ENCODE measurements at places on chromosomes 4 and X.

DNA sequence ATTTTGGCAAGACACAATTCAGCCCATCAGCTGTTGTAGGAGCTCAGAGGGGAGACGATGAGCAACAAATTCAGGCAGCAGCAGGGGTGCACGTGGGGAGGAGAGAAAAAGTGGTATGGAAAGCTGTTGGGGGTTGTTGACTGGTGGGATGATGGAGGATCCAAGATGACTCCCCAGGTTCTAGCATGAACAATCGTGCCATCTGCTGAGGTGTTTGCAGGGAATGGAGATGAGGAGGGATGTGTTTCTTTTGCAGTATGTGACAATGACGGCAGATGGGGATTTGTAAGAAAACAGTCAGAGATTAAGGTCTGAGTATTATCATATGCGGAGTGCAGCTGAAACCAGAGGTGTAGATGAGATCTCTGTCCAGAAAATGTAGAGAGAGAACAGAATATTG lies 63.3 kb downstream of the SEL1L3 start:
- no peak for DNase-seq

DNA sequence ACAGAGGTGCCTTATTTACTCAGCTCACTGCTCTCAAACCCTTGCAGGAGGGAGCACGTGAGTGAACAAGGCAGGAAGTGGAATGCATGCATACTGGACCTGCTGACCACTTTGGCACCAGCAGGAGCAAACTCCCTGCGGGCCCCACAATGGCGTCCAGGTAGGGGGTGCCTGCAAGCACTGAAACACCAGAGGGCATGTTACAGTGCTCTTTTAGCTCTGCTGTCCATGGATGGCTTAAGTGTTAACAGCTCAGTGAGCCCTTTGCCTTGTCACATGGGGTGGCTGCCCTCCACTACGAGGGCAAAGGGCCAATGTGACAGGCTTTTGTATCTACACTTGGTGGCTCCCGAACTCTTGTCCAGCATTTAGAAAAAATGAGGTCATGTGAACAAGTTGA lies 199.5 kb upstream of the UGT8 start:
- no peak for DNase-seq

- DNase-seq: no peak
Observed at GRCh38 chr4:157576671-157577217, 356.2 kb downstream of the GRIA2 start.

DNA sequence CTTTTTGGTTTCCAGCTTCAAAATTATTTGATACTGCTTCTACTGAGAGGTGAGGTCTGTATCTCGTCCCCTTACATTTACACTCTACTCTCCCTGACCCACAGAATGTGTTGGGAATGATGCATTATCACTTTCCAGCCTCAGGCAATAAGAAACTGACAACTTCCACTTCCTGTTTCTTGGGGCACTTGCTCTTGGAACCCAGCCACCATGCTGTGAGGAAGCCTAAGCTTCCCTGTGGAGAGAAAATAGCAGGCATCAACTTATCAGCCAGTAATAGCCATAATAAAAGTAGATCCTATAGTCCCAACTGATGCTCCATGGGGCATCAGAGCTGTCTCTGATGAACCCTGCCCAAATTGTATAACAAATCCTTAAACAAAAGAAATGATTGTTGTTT lies 32.6 kb downstream of the RELL1 start:
- DNase-seq: no peak

- DNase-seq: no peak
Observed at GRCh38 chrX:54419559-54420302, 20.5 kb upstream of the TSR2 start.

GRCh38 chrX:40130207-40130606 lies 32.4 kb upstream of the BCOR start:
- DNase-seq: no peak

DNA sequence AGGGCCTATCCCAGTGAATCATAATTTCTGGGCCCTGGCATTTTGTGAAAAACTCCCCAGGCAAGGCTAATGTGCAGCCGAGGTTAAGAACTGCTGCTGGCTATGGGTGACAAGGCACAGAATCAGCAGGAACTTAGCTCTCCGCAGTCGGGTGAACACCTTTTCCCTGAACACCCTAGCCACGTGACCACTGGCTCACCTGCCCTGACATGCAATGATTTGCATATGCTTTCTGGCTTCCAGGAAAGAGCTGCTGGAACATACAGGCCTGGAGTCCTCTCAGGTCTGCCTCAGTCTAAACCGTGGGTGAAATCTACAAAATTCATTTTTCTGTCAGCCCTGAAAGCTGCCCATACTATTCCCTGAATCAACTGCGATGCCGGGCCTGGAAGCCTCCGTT lies 56.6 kb downstream of the ZNF827 start:
- DNase-seq: no peak

GRCh38 chr4:10354225-10354624 lies 103.0 kb downstream of the ZNF518B start:
- DNase-seq: no peak

DNA sequence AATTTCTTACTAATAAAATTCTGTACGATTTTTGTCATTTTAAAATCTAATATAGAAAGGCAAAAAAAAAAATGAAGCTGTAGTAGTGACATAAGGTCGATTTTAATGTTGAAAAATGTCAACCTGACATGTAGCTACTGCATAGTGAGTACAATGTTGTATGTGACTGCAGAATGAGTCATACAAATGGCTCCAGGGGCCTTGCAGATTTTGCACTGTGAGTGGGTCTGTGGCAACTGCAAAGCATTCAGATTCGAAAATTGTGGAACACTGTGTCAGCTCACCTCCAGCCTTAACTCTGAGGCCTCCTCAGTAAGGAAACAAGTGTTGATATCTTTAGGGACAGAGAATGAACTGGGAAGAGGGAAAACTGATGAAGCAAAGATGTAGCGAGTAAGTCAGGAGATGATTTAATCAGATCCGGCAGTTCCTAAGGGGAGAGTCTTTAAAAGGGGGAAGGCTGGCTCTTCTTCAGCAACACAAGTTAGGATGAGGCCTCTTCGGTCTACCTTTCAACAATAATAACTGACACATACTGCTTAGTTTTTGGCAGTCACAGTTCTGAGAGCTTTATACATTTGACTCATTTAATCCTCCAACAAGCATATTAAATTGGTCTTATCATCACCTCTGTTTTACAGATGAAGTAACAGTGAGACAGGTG lies 24.9 kb downstream of the TKTL2 start:
- DNase-seq: no peak

GRCh38 chr4:119733431-119733830 lies 104.8 kb upstream of the PDE5A start:
- DNase-seq: no peak

- no peak for DNase-seq
Observed at GRCh38 chrX:150361070-150361776, 1.9 kb upstream of the MAMLD1 start.

- no peak for DNase-seq
Observed at GRCh38 chrX:103151799-103152198, 58.9 kb upstream of the NXF3 start.
